AG08396 (cell line): ENCODE measurements at places on chromosomes 7 and 10.

DNA sequence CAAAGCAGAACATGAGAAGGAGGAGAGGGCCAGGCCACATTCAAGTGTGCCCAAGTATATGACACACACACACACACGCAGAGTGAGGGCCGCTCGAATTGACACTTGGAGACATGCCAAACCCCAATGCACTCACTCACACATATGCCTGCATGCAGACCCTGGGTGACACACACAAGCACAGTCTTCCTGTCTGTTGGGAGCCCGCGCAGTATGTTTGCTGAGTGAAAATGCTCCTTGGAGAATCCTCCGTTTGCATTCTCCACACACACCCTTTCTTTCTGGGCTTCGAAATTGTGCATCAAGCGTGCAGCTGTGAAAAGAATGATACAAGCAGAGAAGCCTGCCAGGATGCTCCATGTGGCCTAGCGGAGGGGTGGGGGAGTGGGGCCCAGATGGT, 120.9 kb downstream of the PLXNA4 start:
- DNase-seq, result no peak

DNA sequence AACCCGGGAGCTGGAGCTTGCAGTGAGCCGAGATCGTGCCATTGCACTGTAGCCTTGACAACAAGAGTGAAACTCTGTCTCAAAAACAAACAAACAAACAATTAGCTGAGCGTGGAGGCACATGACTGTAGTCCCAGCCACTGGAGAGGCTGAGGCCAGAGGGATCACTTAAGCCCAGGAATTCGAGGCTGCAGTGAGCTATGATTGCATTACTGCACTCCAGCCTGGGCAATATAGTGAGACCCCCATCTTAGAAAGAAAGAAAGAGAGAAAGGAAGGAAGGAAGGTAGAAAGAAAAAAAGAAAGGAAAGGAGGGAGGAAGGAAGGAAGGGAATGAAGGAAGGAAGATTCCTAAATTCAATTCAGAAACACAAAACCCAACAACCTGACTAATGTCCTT, 141.3 kb upstream of the TNRC18 start:
- no peak for DNase-seq

GRCh38 chr10:4772202-4772570, 53.8 kb upstream of the AKR1E2 start:
- peak; percentile 9 for DNase-seq

GRCh38 chr7:67654642-67655041, 658.0 kb downstream of the TYW1 start:
- no peak for DNase-seq

GRCh38 chr7:102942181-102942866, 29.5 kb downstream of the LRRC17 start:
- DNase-seq, result no peak

GRCh38 chr10:114647545-114648138, 10.4 kb downstream of the ABLIM1 start:
- DNase-seq, result no peak

DNA sequence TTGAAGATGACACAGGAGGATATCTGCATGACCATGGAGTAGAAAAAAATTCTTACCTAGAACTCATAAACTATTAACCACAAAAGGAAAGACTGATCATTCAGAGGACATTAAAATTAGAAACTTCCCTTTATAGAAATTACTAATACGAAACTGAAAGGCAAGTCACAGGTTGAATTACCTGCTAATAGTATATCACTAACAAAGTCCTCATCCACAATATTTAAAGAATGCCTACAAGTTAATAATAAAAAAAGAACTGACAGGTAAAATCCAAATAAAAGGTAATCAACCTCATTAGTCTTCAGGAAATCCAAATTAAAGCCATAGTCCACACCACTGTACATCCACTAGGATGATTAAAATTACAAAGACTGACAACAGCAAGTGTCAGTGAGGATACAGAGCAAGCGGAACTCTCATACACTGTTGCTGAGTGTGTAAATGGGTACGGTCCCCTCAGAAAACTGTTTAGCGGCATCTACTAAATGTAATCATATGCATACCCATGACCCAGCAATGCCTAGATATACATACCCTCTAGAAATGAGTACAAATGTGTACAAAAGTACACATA, 71.2 kb downstream of the ARHGAP21 start:
- no peak for DNase-seq

DNA sequence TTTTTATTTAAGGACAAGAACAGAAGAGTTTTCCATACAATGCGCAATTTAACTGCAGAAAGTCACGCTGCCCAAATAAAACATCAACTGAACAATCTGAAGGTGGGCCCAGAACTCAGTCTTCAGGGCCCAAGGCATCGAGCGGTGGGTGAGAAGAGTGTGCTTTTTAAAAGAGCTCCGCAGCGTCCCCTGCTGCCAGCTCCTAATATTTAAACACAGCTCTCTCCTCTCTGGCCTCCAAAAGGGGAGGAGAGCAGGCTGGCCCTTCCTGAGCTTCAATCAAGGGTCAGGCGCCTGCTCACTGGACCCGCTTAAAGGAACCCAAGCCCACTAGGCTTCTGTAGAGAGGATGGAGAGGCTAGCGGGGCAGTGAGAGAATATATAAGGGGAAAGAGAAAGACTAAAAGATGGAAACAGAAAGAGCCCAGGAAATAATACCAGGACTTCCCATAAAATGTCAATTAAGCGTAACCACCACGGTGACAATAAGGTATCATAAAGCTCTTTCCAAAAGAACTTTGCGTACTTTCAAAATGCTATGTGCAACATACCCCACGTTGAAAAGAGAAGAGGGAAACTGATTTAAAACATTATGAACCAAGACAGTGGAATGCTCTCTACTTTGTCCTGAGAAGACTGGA, 2.8 kb downstream of the FAM53B start:
- DNase-seq, result peak; percentile 85

GRCh38 chr7:43136064-43136463, 23.6 kb downstream of the HECW1 start:
- no peak for DNase-seq

- DNase-seq, result no peak
Measured at GRCh38 chr10:131724891-131725580, 175.8 kb upstream of the PPP2R2D start.

DNA sequence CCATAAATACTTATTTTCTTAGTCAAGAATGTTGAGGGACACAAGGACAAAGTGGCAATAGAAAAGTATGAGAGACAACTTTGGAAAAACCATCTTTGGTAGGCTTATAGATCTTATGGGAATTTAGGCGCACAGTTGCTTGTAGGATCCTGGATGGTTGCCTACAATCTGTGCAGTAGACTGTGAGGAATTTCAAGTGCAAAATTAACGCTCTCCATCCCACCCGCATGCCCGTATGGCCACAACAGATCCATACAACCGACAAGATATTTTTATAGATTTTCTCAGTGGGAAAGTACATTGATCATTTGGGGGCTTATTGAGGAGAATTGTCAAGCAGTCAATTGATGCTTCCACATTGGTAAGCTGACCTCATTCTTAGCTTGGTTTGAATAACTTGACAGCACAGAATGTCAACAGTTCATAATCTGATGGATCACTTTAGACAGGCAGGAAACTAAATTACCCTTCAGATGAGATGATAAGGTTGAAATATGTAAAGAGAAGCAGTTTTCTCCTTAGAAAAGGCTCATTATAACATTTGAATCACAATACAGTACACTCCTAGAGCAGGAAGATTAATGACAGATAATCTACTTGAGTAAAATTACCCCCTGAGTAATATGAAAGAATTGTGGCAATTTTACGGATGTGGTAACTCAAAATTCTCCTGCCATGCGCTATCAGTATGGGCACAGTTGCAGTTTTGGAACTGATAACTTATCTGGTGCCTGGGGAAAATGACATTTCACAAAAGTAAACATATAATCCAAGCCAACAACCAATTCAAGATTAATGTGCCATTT, 479.7 kb downstream of the KIF20B start:
- no peak for DNase-seq

- DNase-seq, result no peak
Measured at GRCh38 chr7:33640741-33641140, 264.6 kb upstream of the BMPER start.

GRCh38 chr10:77458986-77459590, 178.5 kb downstream of the KCNMA1 start:
- DNase-seq, result peak; percentile 39

- DNase-seq, result no peak
Measured at GRCh38 chr10:133158756-133159610, 1.0 kb upstream of the KNDC1 start.

DNA sequence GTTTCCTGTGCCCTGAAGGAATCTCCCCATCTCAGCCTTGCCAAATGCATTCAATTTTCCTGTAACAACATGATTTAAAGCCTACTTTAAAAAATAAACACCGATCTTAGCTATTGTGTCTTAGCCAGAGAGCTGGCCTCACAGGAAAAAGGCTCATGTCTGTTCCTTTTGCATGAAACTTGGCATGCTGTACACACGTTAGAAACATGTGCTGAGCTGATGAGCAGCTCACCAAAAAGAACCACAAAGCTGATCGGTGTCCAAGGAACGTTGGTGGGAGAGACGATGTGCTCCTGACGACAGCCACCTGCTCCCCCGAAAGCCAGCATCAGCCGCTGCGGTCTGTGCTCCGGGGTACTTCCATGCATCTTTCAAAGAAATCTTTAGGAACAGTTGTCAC, 135.9 kb downstream of the ADARB2 start:
- no peak for DNase-seq

GRCh38 chr10:122551450-122551849, 9.1 kb upstream of the DMBT1 start:
- DNase-seq, result no peak

DNA sequence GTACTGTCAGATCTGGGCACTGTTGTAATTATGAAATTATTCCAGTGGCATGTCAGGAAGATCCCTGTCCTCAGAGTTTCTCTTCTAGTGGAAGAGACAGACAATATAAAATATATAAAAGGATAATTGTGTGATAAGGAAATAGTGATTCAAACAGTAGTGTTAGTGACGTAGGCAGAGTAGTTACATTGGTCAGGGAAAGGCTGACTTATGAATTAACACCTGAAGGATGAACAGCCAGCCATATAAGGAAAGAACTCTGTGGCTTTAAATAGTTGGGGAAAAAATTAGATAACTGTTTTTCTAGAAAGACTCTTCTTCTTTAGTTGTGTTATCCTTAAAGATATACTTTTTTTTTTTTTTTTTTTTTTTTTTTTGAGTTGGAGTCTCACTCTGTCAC, 37.7 kb downstream of the WAC start:
- DNase-seq, result no peak

DNA sequence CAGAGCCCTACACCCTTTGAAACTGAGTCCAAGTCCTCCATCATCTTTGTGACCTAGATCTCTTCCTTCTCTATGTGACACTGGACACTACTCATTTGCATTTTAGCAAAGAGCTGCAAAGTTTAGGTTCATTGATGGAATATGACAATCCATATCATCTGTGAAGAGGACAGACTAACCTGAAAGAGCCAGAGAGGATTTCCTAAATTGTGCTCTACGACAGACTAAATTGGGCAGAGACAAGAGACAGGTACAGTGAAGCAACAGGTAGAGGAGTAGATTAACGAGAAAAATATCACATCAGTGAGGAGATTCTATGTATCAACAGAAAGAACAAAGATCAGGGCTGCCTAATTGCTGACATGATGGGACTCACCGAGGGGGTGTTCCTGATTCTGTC, at the start of gene TAS2R3:
TSS of gene TAS2R3 (plus strand) at position 301 of the 400 bp plus-strand sequence. CDS start at position 363, 62 bp downstream.
- DNase-seq, result no peak

DNA sequence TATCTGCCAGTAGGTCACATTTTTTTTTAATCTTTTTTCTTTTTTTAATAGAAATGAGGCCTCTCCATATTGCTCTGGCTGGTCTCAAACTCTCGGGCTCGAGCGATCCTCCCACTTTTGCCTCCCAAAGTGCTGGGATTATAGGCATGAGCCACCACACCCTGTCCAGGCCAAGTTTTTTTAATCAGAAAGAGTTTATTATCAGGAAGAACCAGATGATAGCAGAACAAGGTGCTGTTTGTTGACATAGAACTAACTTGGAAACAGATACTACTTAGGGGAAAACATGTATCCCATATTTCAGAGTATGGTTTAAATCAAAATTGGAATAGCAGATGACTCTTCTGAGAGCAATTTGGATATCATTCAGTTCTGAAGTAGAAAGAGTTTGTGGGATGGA, 118.6 kb downstream of the NRF1 start:
- no peak for DNase-seq

- no peak for DNase-seq
Measured at GRCh38 chr7:132486274-132486610, 90.0 kb downstream of the PLXNA4 start.

DNA sequence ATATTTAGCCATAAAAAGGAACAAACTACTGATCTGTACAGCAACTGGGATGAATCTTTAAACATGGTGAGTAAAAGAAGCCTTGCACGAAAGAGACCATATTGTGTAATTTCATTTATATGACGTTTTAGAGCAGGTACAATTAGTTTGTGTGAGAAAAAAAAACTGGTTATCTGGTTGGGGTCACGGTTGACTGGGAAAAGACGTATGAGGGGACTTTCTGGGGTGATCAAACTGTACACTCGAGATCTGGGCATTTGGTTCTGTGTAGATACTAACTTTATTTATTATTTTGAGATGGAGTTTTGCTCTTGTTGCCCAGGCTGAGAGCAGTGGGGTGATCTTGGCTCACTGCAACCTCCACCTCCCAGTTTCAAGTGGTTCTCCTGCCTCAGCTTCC, 4.2 kb downstream of the PRKRIP1 start:
- DNase-seq, result no peak

DNA sequence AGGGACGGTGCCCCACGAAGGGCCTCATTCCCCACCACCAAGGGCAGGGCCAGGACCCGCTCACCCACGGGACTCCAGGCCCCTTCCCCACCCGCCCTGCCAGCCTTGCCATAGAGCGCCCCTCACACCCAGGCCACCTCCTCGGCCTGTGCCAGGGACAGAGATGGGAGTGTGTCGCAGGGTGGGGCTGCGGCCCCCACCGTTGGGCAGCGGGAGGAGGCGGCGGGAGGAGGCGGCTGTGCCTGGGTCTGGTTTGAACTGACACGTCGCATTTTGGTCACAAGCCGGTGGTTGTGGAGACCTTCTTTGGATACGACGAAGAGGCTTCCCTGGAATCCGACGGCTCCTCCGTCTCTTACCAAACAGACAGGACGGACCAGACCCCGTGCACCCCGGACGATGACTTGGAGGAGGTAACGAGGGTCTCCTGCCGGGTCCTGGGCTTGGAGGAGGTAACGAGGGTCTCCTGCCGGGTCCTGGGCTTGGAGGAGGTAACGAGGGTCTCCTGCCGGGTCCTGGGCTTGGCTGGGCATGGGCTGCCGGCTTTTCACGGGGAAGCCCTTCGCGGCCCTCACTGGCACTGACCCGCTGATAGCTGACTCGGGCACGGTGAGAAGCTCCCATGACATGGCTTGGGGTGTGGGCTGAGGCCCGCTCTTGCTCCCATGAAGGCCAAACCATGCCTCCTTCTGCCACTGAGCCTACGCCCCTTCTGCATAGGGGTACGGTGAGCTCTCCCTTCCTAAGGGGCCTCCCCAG, 46.4 kb upstream of the DPYSL4 start:
- DNase-seq, result no peak

DNA sequence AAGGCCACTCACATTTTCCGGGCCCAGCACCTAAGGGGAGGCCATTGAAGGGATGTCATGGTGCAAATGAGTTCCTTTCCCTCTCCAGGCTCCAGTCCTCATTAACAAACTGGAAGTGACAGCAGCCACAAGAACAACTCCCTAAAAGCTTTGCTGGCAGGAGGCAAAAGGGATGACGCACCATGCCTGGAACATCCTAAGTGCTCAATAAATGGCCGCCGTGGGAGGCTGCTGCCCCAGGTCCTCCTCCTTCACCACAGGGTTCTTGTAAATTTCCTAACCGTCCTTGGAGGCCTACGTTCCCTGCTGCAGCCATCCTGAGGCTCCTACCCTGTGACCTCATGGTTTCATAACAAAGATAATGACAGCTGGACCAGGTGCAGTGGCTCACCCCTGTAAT, 41.3 kb upstream of the CAMK1D start:
- no peak for DNase-seq
